ENCODE measurements at places on chromosomes 6 and 20.

GRCh38 chr6:129281168-129281796 is 398.3 kb downstream of the LAMA2 start:
- no peak for DNase-seq

DNA sequence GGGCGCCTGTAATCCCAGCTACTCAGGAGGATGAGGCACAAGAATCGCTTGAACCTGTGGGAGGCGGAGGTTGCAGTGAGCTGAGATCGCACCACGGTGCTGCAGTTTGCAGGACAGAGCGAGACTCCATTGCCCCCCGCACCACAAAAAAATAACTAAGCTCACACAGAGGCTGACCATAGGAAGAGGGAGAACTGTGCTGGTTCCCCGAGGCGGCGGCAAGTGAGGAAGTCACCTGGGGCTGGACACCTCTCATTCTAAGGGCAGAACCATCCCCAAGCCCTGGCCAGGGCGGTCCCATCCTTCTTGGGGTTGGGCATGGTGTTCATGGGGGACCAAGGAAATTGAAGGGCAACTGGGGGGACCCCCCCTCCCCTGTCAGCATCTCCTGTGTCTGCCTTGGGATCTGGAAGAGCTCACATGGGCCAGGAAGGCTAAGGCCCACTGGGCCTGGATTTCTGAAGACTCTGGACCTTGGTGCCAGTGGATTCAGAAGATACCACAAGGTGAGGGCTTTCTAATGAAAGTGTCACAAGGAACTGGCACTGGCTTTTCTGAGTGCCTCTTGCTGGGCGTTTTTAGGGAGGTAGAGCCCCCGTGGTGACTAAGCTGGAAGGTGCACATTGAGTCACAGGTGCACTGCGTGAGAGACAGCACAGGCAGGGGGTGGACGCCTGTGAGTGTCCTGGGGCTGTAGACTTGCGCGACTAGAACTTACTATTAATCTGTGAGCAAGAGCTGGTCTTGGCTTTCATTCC is 11.5 kb downstream of the IRF4 start:
- DNase-seq: no peak

DNA sequence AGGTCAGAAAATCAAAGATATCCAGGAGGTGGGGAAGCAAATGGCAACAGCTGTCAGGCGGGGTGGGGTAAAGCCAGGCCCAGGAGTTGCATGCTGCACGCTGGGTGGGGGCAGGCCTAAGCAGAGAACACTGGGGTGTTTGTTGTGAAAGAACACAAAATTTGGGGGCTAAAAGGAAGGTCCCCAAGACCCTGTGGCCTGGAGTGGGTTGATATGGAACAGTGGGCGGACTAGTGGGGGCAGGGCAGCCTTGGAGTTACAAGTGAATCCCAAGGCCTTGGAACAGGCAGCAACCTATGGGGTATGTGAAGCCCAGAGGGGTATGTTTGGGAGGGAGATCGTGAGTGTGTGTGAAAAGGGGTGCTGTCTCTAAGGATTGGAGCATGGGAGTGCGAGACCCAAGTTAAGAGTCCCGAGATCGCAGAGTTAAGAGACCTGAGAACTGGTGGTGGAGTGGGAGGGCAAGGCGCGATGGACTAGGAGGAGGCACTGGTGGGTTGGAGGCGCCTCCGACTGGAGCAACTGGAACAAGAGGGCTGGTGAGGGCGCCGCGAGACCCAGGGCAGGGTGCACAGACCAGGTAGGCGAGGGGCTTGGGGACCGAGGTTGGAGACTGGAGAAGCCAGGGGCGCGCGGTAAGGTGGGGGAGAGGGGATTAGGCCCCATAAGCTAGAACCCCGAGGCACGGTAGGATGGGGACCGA is 658 bp downstream of the CUL7 start:
- no peak for DNase-seq

DNA sequence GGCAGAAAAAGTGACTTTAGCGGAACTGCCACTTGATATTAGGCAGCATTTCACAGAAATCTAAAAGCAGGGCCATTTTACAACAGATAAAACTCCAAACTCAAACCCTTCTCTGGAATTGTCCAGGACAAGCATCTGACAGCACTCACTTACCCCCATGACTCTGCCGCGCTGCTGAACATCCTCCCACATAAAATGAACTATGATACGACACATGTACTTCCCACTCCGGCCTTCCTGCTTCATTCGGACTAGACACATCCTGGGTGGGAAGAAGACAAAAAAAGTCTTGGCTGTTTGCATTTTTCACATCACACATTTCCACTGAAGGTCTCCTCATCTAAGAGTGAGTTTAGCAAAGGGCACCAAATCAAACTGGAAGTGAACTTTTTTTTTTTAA is 54.8 kb upstream of the FAM83C start:
- DNase-seq: no peak

GRCh38 chr20:41365777-41366545 is 657 bp downstream of the EMILIN3 start:
- DNase-seq: no peak

DNA sequence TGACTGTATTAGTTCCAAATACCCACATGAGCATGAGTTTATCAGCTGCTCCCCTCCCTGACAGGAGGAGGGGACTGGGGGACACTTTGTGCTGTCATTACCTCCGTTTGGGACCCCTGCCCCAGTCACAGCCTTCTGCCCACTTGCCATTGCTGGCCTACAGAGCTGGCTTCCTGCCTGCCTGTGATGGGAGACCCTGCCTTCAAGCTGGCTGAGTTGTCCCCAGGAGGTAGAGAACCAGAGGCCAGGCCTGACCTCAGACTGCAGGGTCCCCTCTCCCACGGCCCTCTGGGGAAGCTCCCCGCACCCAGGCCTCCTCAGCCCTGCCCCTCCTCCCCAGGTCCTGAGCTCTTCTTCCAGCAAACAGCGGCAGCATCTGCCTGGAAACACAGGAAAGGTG is 105.5 kb downstream of the JPH2 start:
- no peak for DNase-seq

All from stimulated activated CD8-positive, alpha-beta memory T cell treated with anti-CD3 and anti-CD28 coated beads, Interleukin-12 subunit alpha, Interleukin-12 subunit beta, amount 100 ng/mL, for 4 hours (primary cell).